Activated CD4-positive, alpha-beta T cell treated with anti-CD3 and anti-CD28 coated beads, Interleukin-2, amount 10 ng/mL, durations not matched to agents 7 days and 5 days (primary cell): ENCODE measurements at places on chromosomes 3 and 15. TPM values are rescaled to one million over a fixed set of nuclear protein-coding genes. Genes with fewer than 3 reads are reported as not detected.
A peak's percentile ranks its signal among the peaks of the same experiment; 100 is the strongest.

- DNase-seq: no peak
Measured at GRCh38 chr3:156648086-156648485, 26.3 kb upstream of the TIPARP start.

DNA sequence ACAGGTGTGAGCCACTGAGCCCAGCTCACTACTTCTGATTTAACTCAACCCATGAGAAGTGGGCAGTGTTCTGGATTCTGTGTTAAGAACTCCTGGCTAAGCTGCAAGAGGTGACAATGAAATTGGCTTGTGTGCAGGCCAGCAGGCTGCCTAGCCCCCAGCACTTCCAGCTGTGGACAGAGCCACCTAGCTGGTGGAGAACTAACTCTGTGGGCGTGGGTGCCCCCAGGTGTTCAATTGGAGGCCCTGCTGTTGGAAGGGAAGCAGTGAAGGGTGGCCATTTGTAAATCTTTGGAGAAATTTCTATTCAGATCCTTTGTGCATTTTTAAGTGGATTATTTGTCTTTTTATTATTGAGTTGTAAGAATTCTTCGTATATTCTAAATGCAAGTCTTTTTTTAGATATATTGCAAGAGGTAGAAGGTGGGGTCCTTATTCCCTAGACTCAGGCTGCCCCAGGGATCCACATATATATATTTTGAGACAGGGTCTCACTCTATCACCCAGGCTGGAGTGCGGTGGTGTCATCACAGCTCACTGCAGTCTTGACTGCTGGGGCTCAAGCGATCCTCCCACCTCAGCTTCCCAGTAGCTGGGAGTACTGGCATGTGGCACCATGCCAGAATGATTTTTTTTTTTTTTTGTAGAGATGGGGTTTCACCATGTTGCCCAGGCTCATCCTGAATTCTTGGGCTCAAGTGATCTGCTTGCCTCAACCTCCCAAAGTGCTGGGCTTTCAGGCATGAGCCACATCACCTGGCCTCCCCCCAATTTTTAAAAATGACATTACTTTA, 7.2 kb upstream of the SCAMP5 start:
- peak; percentile 52 for DNase-seq

GRCh38 chr3:195809291-195809785, 2.4 kb downstream of the MUC4 start:
- no peak for DNase-seq

DNA sequence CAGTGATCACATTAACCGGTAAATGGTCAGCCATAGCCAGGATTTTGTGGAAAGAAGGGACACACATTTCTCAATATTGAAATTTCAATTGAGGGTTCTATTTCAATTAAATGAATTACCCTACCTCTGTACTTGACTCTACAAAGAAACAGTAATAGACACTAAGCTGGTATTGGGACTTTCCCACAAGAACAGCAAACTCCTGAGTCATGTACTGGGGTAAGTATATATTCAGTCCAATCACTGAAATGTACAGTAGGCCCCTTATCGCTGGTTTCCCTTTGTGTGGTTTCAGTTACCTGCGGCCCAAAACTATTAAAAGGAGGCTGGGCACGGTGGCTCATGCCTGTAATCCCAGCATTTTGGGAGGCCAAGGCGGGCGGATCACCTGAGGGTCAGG, 17.6 kb downstream of the ASB14 start:
- no peak for DNase-seq

DNA sequence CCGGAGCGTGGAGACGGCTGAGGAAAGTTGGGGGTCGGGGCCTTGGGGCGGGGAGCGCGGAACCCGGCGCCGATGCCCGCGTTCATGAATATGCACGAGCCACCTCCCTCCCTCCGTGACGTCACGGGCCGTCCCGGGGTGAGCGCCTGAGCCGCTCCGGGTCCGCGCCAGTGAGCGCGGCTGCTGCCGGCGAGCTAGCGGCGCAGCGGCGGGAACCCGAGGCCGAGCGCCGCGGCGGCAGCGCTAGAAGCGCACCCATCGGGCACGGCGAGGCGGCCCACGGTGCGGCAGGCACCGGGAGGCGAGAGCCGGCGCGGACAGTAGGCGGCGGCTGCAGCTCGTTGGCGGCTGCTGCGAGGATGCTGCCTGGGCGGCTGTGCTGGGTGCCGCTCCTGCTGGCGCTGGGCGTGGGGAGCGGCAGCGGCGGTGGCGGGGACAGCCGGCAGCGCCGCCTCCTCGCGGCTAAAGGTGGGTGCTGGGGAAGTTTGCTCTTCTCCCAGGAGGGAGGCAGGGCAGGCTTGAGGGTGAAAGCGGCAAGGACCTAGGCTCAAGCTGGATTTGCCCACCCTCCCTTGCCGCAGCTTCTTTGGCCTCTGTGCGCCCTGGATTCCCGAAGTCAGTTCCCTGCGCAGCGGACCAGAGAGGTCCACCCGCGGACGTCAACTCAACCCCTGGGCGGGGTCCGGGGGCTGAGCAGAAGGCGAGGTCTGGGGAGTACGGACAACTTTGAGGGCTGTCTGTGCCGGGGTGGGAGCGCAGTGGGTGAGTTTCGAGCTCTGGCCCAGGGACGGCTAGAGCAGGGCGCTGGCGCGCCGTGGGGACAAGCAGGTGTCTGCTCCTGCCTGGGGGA, at the start of gene CLSTN2:
Gene CLSTN2, plus strand, starts transcription at position 170 of the 850 bp plus-strand sequence.
- peak; percentile 15 for DNase-seq

GRCh38 chr3:105867712-105868430, 941 bp downstream of the CBLB start:
- no peak for DNase-seq

GRCh38 chr3:184218814-184219213, 10.6 kb upstream of the VWA5B2 start:
- DNase-seq: no peak

The CCNB2 gene
- 107 TPM for total RNA-seq

The IMPG2 gene
- total RNA-seq: 0.50 TPM

The FBN1 gene
- total RNA-seq: 1.1 TPM

The GOLGB1 gene
- total RNA-seq: 31.7 TPM

The POPDC2 gene
- 2.9 TPM for total RNA-seq

The GFM1 gene
- total RNA-seq: 38.1 TPM
